ENCODE measurements at places on chromosomes 6 and 20.

DNA sequence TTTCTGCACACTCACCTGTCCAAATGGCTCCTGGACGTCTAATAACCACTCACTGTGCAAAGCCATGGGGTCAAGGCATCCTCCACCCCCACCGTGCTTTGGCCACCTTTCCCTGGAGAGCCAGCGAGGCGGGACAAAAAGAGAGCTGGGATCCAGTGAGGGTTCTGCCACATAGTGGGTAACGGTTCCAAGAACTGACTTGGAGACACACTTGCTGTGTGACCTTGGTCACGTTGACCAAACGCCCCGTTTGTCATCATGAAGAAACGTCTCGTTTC lies 287.2 kb downstream of the TFAP2C start:
- DNase-seq, result no peak

GRCh38 chr20:24894488-24894887 lies 54.6 kb upstream of the CST7 start:
- no peak for DNase-seq

DNA sequence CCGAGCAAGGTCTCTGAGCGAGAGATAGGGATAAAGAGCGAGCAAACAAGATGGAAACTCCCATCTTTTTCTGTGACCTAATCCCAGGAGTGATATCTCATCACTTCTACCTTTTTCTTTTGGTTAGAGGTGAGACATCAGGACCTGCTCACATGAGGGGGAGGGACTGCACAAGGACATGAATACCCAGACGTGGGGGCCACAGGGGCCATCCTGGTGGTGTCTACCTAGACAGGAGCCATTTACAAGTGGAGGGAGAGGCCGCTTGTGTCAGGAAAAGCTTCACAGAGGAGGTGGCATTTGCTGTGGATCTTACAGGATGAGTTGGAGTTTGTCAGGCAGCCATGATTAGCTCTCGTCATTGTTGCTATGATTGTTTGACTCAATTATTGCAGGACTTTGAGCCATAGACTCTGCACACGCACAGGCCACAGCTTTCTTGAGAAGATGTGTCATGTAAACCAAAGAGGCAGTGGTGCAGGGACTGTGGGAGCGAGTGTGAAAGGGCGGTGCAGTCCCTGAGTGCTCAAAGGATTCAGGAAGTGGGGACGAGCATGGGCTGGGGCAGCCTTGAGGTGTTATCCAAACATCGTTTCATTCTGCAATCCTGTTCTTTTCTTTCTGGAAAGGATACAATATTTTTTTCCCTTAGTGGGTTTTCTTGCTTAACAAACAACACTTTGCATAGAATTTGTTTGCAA lies 7.7 kb downstream of the NPEPL1 start:
- no peak for DNase-seq

- no peak for DNase-seq
Observed at GRCh38 chr20:8608470-8608869, 460.4 kb upstream of the PLCB4 start.

DNA sequence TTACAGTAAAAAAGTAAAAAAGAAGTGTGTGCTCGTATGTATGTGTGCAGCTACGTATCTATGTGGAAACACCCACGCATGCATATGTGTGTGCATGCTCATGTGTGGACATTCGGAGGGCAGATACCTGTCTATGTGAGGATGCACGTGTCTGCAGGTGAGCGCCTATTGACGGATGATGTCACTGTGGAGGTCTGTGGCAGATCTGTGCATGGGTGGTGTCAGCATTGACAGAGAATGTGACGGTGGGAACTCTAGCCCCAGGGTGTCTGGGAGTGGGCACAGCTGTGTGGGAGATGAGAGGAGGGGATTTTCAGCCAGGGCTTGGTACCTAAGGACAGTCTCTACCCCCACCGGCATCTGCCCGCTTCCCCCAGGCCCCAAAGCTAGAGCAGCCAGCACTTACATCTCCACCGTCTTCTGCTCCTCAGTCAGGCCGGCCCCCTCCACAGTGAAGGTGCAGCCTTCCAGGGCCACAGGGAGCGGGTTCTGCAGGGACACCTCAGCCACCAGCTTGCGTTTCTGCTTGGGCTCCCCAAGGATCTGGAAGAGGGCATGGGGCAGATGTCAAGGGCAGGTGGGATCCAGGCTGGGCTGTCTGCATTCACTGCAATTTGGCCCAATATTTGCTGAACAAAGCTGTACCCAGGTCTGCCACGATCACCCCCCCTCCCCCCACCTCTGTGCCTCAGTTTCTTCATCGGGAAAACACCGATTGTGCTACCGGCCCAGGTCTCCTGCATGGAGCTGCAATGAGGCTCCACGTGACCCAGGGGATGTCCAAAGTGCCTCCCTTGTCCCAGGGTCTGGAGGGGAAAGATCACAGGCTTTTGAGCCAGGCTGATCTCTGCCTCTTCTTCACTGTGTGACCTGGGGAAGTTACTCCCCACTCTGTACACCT lies 34.1 kb downstream of the TGM2 start:
- DNase-seq, result no peak

DNA sequence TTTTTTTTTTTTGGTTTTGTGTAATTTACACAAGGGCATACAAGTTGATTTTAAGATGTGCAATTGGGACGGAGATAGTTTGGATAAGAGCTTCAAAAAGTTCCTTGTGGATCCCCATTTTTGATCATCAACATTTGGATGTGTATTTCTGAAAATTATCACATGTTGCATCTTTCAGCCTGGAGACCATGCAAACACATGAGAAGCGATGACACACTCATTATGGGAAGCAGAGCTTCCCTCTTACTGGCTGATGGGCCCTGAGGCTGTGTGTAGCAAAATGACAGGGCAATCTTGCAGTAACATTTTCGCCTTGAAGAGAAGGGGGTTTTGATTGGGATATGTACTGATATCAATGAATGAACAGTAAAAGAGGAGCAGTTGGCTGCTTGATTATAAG lies 22.0 kb upstream of the RIPK1 start:
- no peak for DNase-seq

GRCh38 chr6:28141500-28142329 lies at the start of gene ZKSCAN8:
ZKSCAN8 (plus strand) TSS chr6:28141883; CDS start chr6:28148408, 6,525 bp downstream.
- DNase-seq, result peak; percentile 90

DNA sequence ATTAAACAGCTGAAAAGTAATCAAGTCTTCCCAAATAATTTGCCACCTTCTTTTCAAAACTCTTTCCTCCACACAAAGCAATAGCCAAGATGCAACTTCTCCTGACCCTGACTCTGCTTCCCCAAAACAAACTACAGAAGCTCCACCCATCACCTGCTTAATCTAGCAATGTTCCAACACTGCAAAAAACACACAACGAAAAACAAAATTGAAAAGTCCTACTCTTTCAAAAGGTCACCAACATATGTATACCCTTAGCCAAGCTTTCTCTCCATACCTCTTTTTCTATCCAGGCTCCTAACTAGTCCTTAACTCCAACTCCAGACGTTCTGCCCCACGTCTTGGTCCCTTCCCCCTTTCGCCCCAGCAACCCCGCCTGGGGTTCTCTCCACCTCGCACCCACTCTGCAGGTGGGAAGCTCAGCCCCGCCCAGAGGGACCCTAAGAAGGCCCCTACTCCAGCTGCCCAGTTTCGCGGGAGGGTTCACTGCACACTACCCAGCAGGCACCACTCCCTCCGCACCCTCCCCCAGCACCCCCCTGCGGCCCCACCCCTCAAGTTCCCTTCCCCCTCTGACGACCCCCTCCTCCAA lies 717 bp downstream of the CSNK2A1 start:
- no peak for DNase-seq

Measured in cardiac fibroblast (primary cell).